ENCODE measurements at places on chromosomes 2 and 18. TPM values are rescaled to one million over a fixed set of nuclear protein-coding genes. Genes with fewer than 3 reads are reported as not detected.

Gene UGT1A6
- 3.0 TPM for total RNA-seq

Gene ZNF521
- 35.3 TPM for total RNA-seq

Gene GDF7
- 0.89 TPM for total RNA-seq

Gene AOX1
- total RNA-seq = 2.6 TPM

GRCh38 chr2:29351916-29352591 lies 236.8 kb downstream of the CLIP4 start:
- peak; percentile 7 for DNase-seq

DNA sequence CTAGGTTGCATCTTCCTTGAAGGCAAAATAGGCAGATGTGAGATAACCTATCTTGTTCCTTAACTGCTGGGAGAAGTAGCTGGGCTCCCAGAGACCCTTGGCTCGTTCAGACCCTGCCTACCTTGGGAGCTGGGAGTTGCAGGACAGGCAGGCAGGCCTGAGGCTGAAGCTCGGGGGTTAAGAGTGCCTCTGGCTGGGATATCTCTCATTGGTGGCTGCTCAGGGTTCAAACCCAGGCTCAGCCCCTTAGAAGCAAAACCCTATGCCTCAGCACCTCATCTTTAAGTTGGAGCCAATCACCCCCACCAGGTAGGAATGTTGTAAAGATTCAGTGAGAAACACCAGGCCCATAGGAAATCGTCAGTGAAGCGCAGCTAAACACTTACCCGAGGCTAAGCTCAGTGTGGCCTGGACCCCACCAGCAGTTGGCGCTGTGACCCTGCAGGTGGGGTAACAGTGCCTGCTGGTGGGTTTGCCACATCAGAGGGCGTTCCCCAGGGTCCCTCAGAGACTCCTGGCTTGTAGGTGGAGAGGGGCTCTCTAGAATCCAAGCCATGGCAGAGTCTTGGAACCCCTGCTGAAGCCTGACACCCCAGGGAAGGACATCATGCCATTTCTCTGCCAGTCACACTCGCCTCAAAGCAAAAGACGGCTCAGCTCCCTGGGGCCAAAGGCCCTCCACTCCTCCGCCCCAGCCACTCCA lies 54.6 kb upstream of the GPR17 start:
- DNase-seq = no peak

GRCh38 chr18:77162580-77162979 lies 30.0 kb upstream of the MBP start:
- no peak for DNase-seq

GRCh38 chr2:74564222-74564621 lies 9.7 kb downstream of the DOK1 start:
- no peak for DNase-seq

DNA sequence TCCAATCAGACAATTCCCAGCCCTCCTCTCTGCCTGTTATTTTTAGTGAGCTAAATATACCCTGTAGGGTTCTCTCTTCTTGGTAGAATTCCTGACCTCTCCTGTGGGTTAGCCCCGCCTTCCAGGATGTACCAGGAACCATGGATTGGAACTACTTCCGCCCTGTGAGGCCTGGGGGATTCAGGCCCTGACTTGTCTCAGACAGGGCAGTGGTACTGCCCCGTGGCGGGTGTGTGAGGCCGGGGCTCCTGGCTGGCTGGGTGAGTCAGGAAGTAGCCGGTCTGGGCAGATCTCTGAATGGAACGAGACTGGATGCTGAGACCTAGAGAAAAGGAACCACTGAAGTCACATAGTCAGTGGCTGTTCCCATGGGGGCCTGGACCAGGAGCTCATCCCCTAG lies 50.5 kb downstream of the DYSF start:
- no peak for DNase-seq

DNA sequence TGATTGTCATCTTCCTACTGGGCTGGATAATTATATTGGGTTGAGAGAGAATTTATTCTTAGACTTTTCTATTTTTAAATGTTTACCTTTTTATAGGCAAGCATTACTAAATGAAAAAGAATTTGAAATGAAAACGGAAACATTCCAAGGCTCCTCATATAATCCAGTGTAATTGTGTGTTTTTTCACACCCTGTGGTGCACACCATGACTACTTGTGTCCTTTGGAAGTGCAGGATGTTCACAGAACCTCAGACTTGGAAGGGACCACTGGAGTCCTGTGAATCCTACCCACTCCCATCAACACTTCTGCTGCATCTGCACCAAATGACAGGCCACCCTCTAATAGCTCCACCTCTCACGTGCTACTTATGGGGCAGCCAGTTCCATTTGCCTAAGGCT lies 48.0 kb downstream of the NAT8 start:
- DNase-seq = no peak

GRCh38 chr2:31312898-31313297 lies 78.9 kb downstream of the EHD3 start:
- no peak for DNase-seq

GRCh38 chr2:63594660-63595059 lies 5.9 kb downstream of the MDH1 start:
- no peak for DNase-seq
